ENCODE measurements at places on chromosomes 3 and 15. TPM values are rescaled to one million over a fixed set of nuclear protein-coding genes. Genes with fewer than 3 reads are reported as not detected.

The CCNB2 gene
- total RNA-seq: 72.8 TPM

DNA sequence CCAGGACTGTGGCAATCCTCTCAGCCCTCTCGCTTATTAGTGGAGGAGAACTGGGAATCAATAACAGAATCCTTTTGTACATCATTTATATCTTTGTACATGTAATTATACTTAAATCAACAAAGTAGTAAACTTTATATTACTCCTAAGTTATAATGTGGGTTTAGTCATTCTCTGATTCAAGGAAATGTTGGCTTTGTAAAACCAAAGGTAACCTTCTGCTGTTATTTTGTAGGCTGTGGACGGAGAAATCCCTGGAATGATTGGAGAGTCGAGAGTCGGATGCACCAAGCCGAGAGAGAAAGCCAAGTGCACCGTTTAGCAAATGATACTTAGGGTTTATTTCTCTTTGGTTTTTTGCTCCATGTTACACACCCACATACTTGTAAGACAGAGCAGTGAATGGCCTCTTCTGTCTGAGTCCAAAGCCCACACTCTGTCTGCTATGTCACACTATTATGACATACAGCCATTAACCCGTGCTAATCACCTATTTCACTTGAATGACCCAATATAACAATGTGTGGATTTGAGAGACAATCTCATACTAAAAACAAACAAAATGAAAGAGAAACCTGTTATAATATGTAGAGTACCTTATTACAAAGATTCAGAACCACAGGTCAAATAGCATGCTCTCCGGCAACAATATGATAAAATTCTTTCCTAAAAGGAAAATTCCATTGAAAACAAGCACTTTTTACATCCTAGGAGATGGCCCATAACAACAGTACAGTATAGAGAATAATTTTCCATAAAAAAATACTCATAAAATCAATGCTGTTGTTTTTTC, 72.2 kb downstream of the MECOM start:
- ATAC-seq: no peak

The CD200R1L gene
- not detected for total RNA-seq

The FGF7 gene
- not detected for total RNA-seq

- ATAC-seq: no peak
Observed at GRCh38 chr3:177475356-177475665, 278.0 kb upstream of the TBL1XR1 start.

The CPN2 gene
- total RNA-seq: not detected

The RAB8B gene
- total RNA-seq: 68.1 TPM

The RASL12 gene
- total RNA-seq: not detected

- no peak for ATAC-seq
Observed at GRCh38 chr15:66089049-66089448, 164.5 kb downstream of the MEGF11 start.

The SRGAP3 gene
- 0.97 TPM for total RNA-seq

DNA sequence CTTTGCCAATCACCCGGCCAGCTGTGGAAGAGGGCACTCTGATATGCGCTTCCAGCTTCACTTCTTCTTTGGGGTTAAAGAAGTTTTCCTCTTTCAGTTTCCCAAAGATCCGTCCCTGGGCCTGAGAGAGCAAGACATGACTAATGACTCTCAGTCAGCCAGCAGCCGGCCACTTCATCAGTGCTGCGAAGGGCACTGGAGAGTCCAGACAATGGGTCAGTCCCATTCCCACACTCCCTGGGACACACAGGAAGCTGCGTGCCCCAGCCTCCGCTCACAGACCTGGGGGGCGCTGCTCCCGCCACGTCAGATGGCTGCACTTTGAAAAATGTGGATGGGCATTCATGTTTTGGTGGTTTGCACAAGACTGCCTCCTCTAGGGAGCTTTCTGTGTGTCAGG, 63.3 kb downstream of the SENP2 start:
- ATAC-seq: no peak

GRCh38 chr3:128452678-128453275, 13.9 kb downstream of the DNAJB8 start:
- ATAC-seq: no peak

The TICRR gene
- total RNA-seq: 22.7 TPM

- ATAC-seq: peak; percentile 90
Observed at GRCh38 chr15:100821327-100821726, 58.3 kb upstream of the ALDH1A3 start.

The CELF6 gene
- 1.0 TPM for total RNA-seq

DNA sequence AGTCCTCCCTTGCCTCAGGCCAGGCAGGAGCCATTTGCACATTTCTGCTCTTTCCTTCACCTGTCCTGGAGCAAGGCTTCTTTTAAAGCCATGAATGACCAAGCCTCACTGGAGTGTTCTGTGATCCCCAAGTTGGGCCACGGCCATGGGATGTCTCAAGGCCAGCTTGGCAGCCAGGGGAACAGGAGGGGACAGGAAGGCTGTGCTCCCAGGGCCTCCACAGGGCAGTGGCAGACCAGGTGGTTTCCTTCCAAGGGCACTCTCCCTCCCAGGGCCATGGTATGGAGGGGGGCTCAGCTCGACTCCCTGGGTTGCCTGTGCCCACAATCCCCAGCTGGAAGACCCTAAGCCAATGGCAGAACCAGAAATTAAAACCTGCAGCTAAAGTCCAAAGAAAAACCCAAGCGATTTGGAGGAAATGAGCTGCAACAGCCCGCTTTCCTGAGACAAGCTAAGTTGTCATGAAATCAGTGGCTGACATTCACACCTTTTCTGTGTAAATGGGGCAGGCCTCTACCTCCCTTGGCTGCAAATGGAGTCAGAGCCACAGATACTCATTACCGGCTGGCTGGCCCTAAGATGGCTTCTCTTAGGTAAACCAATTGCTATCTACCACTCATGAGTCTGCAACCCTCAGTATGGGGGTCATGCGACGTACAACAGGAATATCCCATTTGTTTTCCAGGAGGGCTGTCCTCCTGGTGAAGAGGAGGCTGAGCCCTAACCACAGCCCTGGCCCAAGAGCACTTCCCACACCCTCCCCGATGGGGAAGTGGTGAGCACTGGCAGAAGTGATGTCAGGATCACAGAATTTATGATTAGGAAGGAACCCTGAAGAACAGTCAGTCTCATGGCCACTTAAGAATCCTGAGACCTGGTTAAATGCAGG, 83.3 kb downstream of the SNRK start:
- ATAC-seq: no peak

The EPHB1 gene
- total RNA-seq: 1.3 TPM

- ATAC-seq: no peak
Observed at GRCh38 chr3:47571391-47572175, 7.1 kb downstream of the CSPG5 start.

The COL8A1 gene
- total RNA-seq: not detected

DNA sequence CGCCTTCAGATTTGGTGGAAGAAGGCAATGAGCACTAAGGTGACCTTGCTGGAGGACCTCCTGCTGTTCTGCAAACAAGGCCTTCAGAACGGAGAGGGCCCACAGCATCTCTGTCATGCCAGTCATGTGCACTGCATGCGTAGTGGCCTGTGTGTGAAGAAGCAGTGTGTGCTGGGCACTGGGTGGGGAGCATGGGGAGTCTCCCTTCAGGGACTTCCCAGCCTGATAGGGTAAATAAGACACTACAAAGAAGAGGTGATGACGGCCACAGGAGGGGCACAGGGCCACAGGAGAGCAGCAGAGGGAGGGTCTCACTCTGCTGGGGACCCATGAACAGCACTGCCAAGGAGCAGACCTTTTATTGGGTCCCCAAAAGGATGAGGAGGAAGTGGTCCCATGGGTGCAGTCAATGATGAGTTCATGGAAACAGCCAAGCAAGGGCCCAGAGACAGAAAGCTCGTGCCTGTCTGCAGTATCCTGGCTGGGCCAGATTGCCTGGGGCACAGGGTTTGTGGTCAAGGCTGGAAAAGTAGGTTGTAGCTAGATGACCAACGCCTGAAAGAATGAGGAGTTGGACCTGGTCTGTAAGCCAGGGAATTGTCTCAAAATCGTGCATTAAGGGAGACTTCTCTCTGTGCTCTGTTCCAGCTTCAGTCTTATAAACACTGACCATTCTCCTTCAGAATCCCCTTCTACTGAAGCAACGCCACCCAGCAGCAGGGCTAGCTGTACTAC, 67.8 kb upstream of the SEC61A1 start:
- ATAC-seq: no peak

The RFTN1 gene
- total RNA-seq: 139 TPM

DNA sequence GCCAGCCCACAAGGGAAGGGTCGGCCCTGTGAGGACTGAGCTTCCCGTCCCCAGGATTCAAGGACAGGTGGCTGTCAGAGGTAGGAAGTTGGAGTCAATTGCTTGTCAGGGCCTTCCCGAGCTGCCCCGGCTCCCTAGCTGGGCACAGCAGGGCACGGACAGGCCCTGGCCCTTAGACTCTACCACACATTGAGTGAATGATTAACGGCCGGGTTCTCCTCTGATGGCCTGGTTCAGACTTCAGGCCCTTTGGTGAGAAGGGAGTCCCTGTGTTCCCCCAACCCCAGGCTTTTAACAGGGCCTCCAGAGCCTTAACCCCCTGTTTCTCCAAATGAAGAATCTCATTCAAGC, 16.4 kb upstream of the FGD5 start:
- ATAC-seq: no peak

- no peak for ATAC-seq
Observed at GRCh38 chr3:35565048-35565447, 74.3 kb upstream of the ARPP21 start.

- ATAC-seq: no peak
Observed at GRCh38 chr3:3447641-3448040, 268.1 kb upstream of the CRBN start.

The ANXA2 gene
- 420 TPM for total RNA-seq

GRCh38 chr15:40891810-40892446, 2.3 kb upstream of the VPS18 start:
- ATAC-seq: no peak

The RYR3 gene
- not detected for total RNA-seq

The MCF2L2 gene
- 10.0 TPM for total RNA-seq

The MORC1 gene
- total RNA-seq: not detected

DNA sequence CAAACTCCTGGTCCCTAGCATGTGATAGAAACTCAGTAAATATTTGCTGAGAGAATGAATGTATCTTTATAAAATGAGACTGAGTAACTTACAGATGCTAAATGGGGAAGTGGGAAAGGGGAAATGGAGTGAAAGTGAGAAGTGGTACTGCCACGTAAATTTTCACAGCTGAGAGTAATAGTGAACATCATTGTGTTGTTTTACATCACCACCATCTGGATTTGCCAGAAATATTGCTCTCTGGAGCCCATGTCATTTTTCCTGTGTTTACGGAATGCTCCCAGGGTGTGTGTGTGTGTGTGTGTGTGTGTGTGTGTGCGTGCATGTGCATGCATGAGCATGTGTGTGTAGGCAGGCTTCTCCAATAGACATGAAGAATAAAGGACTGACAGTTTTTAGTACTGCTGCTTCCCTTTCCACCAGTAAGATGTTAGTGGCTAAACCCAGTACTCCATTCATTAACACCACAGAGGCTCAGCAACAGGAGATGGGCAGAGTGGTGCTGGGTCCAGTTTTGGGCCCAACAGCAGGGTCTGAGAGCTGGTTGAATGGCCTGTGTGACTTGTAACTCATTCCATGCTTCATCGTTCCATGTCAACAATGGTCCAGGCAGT, 57.3 kb downstream of the DIPK2A start:
- ATAC-seq: no peak

The LMAN1L gene
- 0.82 TPM for total RNA-seq

GRCh38 chr3:107428051-107428858, 51.0 kb downstream of the CCDC54 start:
- no peak for ATAC-seq

The TIGIT gene
- total RNA-seq: 21.5 TPM

The ITGA11 gene
- 13.1 TPM for total RNA-seq

The LCTL gene
- not detected for total RNA-seq

DNA sequence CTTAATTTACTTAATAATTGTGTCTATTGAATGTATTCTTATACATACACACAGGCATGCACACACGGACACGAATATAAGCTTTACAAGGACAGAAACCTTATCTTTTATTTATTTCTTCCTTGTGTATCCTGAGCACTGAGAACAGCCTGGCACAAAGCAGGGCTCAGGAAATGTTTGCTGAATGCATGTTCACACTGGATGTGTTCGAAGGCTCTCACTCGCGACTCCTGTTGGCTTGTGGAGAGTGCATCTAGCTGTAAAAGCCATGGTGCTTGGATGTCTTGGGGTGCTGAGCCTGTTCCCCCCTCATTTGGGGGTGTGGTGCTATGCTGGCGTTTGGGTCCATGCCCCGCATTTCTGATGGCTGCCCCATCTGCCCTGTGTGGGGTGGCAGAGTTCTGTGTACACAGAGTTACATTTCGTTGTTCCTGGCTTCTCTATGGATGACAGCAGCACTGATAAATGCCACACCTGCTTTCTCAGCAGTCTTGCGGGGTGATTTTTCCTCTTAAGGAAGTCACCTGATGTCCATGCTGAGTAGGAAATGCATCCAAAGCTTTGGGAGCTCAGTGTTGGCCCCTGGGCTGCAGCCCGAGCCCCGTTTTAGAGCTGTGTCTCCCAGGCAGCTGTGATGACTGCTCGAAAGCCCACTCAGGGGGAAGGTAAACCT, 148.5 kb downstream of the IGF1R start:
- ATAC-seq: no peak

GRCh38 chr15:77083381-77084160, 12.7 kb upstream of the TSPAN3 start:
- ATAC-seq: peak; percentile 93

GRCh38 chr3:53807117-53807810, 39.0 kb downstream of the CHDH start:
- no peak for ATAC-seq

The GOLGA8K gene
- total RNA-seq: not detected

DNA sequence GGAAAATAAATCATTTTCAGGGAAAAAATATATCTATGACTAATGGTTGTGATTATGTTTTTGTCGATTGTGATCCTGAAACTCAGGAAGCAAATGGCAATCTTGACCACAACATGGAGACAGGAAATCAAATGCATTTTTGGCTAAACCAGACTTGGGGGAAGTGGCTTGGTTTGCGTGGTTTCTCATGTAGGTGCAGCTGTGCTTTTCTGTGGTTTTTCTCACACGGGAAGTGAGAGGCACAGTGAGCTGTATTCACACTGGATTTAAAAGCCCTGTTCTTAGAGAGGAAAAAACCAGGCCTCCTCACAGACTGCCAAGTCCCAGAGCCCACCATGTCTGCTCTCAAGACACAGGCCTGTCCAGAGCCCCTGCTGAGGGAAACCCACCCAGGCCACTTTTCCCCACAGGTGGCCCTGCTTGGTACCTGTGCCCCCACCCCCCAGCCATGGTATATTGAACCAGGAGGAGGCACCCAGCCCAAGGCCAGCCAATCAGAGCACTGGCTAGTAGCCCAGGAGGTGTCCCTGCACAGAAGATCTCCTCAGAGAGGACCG, 46.1 kb downstream of the BTD start:
- ATAC-seq: peak; percentile 93

The TMIE gene
- 0.15 TPM for total RNA-seq

DNA sequence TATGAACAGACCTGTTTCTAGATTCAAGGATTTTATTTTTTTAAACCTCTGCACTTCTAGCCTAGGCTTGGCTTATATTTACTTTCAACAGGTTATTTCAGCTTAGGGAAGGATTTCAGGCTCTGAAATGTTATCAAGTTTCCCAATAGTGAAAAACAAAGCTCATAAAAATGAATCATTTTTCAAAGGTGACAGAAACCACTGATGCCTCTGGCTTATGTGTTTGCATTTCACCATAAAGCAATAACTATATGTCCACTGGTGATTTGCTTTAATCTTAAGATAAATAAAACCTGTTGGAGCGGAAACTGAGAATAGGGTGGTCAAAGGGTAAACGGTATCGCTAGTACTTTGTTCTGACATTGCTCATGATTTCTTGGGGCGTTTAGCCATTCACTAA, 141.2 kb upstream of the LRIG1 start:
- no peak for ATAC-seq

GRCh38 chr3:52232279-52233107, 6.5 kb downstream of the TWF2 start:
- ATAC-seq: no peak

All from activated T-helper 17 cell treated with anti-CD3 and anti-CD28 coated beads, Interleukin-2, amount 50 U/mL, for 72 hours (primary cell).